ENCODE measurements at places on chromosomes 12 and 14.

- no peak for DNase-seq
Measured at GRCh38 chr14:101480022-101480746, 81.1 kb upstream of the DIO3 start.

- no peak for DNase-seq
Measured at GRCh38 chr14:72616294-72616693, 277.6 kb downstream of the DPF3 start.

DNA sequence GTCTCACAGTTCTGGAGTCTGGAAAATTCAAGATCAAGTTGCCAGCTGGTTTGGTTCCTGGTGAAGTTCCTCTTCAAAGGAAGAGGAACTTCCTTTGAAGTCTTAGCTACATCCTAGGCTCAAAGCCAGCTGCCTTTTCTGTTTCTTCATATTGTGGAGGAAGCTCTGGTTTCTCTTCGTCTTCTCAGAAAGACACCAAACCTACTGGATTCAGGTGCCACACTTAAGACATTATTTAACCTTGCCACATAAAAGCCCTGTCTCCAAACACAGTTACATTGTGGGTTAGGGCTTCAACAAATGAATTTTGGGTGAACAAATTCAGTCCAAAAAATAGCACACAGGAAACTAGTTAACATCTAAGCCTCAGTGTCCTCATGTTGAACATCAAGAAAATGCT lies 1019.8 kb downstream of the GALC start:
- no peak for DNase-seq

GRCh38 chr12:2101359-2101758 lies 48.6 kb downstream of the CACNA1C start:
- DNase-seq = no peak

Data from NCI-H345 (cell line).